Stimulated activated CD4-positive, alpha-beta T cell treated with anti-CD3 and anti-CD28 coated beads, Interleukin-1b, Interleukin-23, amount 100 ng/mL, for 48 hours (primary cell): ENCODE measurements at places on chromosomes 3 and 15.

DNA sequence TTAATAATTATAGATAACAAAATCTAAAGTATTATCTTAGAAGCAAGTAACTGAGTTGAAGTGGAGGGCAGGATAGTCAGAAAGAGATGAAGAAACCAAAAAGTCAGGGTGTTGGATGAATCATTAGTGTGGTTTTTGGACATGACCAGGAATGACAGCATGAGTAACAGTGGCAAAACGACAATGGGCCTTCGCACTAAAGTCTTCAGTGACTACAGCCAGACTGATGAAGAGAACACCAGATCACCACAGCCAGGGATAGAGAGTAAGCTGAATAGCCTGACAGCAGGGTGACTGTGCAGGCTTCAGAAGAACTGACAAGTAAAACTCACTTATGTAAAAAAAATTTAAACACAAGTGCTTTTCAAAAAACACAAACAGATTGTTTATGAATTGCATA is 96.0 kb upstream of the MELTF start:
- peak; percentile 3 for DNase-seq

GRCh38 chr3:196835086-196835485 is 32.6 kb upstream of the SENP5 start:
- no peak for DNase-seq

DNA sequence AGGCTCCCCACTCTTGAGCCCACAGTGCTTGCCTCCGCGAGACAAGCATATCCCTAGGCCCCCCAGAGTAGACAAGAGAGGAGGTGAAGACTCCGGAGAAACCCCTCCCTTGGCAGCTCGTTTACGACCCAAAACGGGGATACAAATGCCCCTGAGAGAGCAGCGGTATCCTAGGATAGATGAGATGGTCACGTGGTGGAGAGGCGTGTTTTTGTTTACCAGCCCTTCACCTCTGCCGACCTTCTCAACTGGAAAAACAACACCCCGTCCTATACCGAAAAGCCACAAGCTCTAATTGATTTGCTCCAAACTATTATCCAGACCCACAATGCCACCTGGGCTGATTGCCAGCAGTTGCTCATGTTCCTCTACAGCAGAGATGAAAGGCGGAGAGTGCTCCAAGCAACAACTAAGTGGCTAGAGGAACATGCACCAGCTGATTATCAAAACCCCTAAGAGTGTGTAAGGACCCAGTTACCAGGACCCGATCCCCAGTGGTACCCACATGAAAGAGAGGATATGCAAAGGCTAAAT is 99.5 kb upstream of the OSBPL11 start:
- no peak for DNase-seq

- no peak for DNase-seq
Measured at GRCh38 chr15:45842151-45842550, 207.3 kb downstream of the SQOR start.

DNA sequence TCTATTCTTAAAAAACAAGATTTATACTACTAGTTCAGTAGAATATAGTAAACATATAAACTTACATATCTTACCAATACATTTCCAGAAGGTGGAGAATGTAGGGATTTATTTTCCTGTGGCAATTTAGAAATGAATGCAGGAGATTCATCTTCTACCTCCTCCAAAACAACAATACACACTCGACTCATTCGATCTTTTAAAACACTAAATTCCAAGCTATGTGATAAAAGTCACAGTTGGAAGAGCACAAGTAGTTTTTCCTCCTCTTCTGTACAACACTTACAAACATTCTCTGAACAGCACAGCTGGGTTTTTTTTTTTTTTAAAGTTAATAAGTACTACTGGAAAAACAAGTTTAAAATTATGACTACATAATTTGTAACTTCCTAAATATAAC is 1.4 kb downstream of the ANKRD28 start:
- DNase-seq, result no peak

DNA sequence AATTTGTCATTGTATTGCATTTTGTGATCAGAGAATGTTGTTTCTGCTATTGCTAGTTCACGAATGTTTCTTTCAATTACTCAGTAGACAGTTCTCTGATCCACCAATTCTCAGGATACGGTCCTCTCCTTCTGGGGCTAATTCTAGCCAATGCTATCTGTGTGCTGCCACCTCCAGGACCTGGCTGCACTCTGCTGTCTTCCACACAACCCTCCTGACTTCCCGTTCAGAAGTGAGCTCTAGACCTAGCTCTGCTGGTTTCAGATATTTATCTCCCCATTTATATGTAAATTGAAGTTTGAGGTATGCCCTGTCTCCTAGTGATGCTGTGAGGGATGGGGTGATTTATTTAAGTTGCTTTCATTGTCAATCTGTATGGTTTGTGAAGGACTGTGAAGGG is 21.7 kb upstream of the UBL7 start:
- DNase-seq, result no peak

DNA sequence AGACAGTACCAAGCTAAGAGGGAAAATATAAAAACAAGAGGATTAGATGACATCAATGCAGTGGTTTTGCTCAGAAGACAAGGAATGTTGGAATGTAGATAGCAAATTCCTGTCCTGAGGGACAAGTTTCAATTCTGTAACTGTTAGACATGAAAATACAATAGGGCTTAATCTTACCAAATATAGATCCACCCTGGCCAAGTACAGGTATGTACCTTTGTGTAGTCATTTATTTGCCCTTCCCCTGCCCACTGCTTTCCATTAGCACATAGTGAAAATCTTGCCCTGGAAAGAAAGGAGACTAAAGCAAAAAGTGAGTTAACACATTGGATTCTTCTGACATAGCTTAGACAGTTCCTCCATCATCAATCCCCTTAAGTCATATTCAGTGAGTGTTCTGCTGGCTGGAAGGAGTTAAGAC is 389.0 kb upstream of the THBS1 start:
- DNase-seq, result no peak

DNA sequence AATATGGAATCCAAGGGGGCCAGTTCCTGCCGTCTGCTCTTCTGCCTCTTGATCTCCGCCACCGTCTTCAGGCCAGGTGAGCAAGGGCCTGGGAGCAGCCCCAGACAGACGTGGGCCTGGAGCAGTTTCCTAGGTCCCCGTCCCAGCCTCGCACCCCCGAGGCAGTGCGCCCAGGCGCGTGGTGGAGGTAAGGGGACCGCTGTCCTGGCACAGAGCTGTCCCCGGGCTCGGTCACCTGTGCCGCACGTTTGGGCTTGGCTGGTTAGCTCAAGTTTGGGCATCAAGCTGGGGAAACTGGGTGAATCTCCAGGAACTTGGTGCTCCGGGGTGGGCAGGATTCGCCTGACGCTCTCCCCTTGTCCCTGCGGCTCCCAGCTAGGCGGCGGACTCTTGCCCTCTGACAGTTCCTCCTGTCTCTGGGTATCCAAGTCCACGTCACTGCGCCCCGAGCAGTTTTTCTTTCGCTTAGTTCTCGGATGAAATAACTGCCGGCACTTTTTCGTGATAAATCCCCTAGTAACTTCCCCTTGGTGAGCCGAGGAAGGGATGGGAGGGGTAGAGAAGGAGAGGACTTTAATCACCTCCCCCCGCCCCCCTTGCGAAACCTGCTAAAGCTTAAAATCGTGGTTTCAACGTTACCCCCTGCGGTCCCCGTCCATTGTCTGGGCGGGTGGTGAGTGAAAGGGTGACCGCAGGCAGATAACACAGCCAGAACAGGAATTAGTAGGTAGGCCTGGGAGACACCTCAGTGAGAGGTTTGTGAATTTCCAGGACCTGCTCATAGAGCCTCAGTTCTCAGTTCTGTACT is 901 bp downstream of the ALCAM start:
- peak; percentile 91 for DNase-seq

DNA sequence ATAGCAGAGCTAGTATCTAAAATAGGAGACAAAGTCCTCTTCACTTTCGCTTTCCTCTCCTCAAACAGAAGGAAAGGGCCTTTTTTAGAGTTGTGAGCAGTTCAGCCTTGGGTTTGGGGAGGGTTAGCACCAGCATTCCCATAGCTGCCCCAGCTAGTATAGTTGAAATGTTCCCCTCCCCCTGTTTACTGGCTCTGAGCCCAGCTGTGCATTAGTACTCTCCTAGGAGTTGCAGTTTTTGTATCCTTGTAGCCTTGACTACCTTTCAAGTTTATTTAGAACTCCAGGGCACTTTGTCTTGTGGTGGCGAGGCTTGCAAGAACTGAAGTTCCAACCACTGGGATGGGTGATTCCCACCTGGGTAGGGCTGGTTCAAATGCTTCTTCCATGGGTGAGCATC is 245.1 kb upstream of the NAALADL2 start:
- DNase-seq, result no peak

- no peak for DNase-seq
Measured at GRCh38 chr15:41578736-41579383, 19.8 kb downstream of the TYRO3 start.

- DNase-seq, result peak; percentile 6
Measured at GRCh38 chr3:25033407-25034029, 394.5 kb upstream of the RARB start.

DNA sequence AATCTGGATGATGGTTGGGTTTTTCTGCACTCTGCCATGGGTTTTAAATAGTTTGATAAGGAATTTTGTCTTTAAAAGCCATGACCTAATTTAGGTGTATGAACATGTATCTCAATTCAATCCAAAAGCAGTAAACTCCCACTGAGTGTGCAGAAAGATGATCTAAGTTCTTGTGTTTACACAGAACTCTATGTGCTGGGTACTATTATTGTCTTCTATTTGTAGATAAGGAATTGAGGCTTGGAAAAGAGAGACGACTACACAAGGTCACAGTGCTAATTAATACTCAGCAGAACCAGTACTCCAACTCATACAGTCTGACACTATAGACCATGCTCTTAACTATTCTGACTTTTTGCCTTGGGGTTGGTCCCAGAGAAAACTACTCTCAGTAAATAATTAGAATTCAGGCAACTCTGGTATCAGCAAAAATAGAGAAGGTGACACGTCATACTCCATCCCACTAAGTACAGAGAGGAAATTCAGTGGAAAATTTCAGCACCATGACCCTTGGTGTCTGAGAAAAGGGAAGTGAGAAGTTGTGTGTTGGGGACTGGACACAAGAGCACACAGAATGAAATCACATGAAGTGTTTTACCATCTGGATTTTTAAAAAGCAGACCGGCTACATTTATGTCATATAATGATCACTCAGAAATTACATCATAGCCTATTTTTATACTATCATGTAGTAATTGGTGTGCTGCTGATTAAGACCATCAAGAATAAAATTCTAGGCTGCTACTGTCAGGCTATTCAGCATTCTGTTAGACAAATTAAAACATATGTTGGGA is 18.3 kb upstream of the MYH15 start:
- DNase-seq, result no peak

DNA sequence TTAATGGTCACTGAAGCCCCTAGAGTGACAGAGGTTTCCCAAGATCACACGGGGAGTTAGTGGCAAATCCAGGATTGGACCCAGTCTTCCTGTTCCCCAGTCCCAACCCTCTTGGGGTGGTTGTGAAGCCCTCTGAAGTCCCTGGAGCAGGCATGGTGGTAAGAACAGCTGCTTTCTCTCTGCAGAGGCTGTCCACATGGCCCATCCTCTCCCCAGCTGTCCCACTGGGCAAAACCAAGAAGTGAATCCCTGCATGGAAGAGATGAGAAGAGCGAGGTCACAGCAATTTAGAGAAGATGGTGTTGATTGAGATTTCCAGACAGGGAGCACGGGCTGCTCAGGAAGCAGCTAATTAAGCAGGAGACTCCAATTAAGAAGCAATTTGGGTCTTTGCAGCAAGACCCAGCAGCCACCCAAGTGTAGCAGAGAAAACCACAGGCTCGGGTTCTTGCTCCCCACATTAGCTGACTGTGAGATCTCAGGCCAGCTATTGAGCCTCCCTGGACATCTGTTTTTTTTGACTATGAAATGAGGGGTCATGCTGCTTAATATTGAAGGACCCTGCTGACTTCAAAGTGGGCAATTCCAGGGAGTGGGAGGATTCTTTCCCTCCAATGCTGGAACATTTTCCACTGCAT is 14.8 kb upstream of the HDAC11 start:
- no peak for DNase-seq

- DNase-seq, result peak; percentile 73
Measured at GRCh38 chr3:50121072-50122032, 32.6 kb downstream of the RBM5 start.

DNA sequence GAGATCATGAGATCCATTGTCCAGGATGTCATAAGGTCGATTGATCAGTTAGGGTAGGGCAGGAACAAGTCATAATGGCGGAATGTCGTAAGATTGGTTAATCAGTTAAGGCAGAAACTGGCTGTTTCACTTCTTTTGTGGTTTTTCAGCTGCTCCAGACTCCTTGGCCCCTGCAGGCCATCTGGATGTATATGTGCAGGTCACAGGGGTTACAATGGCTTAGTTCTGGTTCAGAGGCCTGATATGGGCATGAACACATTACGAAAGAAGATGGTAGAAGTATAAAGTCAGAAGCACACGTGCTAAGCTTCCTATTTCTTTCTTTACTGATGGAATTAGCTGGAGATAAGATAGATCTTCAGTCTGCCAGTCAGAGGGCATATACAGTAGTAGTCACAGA is 315.4 kb upstream of the LRRC3B start:
- DNase-seq, result no peak

DNA sequence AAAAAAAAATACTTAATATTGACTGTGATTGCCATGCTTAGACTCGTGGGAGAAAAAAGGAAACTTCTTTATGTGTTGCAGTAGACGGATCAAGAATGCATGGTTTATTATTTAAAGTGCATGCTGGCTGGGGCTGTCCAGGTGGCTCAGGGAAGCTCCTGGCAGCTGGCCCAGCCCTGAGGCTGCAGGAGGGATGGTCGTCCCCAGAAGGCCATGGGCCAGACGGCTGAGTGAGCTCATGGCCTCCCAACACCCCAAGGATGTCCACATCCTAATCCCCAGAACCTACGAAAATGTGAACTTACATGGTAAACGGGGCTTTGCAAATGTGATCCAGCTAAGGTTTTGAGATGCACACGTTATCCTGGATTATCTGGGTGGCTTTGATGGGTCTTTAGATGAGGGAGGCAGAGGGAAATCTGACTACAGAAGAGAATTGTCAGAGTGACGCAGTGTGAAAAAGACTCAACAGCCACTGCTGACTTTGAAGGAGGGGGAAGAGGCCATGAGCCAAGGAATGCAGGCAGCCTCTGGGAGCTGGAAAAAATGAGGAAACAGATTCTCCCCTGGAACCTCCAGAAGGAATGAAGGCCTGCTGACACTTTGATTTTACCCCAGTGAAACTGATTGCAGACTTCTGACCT is 29.8 kb downstream of the ADAMTS17 start:
- no peak for DNase-seq

- no peak for DNase-seq
Measured at GRCh38 chr3:81793410-81793809, 32.0 kb upstream of the GBE1 start.

DNA sequence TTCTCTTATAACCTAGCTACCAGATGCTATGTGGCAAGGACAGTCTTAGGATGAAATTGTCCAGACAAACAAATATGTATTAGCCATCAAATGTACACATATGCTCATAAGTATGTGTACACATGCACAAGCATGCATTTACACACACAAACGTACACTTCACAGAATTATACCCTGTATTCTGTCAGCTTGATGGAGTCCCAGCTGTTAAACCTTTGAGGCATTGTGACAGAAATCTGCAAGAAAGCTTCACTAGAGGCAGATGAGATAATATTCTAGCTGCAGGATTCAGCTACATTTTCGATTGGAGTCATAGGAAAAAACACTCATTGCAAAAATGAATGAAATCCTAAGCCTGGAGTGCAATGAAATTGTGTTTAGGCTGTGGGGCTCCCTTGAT is 110.6 kb downstream of the CHL1 start:
- DNase-seq, result no peak

GRCh38 chr3:69772152-69772867 is 33.0 kb downstream of the MITF start:
- no peak for DNase-seq
